ENCODE measurements at places on chromosomes 7 and 10.

GRCh38 chr10:123721441-123722049, 55.4 kb downstream of the GPR26 start:
- DNase-seq, result no peak

- DNase-seq, result no peak
These were observed 23.4 kb downstream of the IRF5 start for GRCh38 chr7:128961030-128961659.

GRCh38 chr10:109239371-109239770, 683.9 kb downstream of the XPNPEP1 start:
- DNase-seq, result no peak

GRCh38 chr10:128083191-128083895, 42.9 kb downstream of the MKI67 start:
- no peak for DNase-seq

DNA sequence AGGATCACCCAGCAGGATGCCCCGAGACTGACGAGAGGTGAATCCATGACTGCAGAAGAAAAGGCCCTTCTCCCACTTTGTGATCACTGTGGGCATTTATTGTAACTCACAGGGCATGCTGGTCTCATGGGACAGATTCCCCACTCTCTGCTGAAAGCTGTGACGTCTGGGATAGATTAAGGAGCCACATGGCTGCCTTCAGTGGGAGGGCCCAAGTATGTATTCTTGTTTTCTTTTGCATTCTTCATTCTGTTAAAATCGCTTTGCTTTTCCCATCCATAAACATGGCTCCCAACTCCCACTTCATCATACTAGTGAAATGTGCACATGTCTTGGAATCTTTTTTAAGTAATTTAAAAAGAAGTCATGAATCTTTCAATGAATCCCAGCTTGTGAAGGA, 67.2 kb downstream of the FAM107B start:
- no peak for DNase-seq

GRCh38 chr7:125316466-125316865, 386.8 kb upstream of the POT1 start:
- DNase-seq, result peak; percentile 11

DNA sequence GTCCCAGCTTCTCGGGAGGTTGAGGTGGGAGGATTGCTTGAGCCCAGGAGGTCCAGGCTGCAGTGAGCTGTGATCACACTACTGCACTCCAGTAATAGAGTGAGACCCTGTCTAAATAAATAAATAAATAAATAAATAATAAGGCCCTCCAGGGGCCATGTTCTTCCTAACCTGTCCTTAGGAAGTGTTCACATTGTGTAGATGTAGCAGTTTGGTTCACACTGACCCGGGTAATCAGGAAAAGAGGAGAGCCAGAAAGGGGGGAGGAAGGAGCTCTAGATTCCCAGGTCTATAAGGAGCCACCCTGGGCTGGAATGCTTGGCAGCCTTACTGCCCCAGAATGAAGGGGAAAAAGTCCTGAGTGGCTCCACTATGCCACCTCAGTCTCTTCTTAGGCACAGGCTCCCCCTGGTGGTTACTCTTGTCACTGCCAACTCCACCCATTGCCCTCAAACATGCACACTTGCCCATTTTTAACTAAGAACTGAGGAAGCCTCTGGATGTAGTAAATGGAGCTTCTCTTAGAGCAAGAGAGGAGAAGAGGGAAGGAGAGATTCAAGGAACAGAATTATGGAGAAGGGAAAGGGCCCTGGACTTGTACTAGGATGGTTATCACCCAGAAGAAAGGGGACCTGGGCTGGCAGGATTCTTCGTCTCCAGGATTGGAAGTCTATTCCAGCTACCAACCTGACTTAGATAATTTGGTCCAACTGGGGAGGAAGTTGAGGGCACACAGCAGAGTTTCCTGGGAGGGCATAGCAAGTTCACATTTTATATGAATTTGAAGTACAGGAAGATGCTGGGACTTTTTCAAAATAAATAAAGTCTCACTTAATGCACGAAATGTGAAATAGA, 7.8 kb downstream of the HPS6 start:
- DNase-seq, result peak; percentile 60

DNA sequence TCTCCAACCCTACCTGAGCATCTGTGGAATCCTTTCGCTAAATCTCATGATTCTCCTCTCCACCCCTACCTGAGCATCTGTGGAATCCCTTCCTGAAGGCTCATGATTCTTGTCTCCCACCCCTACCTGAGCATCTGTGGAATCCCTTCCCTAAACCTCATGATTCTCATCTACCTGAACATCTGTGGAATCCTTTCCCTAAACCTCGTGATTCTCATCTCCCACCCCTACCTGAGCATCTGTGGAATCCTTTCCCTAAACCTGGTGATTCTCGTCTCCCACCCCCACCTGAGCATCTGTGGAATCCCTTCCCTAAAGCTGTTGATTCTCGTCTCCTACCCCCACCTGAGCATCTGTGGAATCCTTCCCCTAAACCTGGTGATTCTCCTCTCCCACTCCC, 342.0 kb downstream of the SDK1 start:
- no peak for DNase-seq

DNA sequence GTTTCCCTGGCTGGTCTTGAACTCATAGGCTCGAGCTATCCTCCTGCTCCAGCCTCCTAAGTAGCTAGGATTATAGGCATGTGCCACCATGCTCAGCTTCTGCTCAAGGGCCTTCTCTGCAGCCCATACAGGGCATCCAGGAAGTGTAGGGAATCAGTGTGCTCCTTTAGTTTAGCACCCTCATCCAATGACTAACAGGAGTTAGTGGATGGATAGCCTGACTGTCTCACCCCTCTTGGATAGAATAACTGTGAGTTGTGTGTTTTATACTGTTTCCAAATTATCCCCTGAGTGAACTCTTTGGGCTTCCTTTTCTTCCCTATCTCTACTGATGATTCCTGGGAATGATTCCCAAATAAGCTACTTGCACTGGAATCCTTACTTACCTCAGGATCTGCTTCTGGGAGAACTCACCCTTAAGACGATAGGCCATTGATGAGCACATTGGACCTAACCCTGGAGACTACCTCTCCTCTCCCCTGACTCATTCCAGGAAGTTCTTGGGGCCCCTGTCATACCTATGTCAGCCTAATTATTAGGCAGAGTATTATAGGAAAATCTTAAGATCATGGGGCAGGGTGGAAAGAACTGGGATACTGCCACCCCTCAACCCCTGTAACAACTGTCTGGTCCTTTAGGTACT, 18.5 kb downstream of the STRIP2 start:
- DNase-seq, result no peak

GRCh38 chr7:24715661-24716479, 41.4 kb downstream of the GSDME start:
- DNase-seq, result no peak

- no peak for DNase-seq
These were observed 86.8 kb downstream of the CD36 start for GRCh38 chr7:80725181-80725611.

GRCh38 chr7:68929781-68930261, 668.5 kb upstream of the AUTS2 start:
- DNase-seq, result no peak

DNA sequence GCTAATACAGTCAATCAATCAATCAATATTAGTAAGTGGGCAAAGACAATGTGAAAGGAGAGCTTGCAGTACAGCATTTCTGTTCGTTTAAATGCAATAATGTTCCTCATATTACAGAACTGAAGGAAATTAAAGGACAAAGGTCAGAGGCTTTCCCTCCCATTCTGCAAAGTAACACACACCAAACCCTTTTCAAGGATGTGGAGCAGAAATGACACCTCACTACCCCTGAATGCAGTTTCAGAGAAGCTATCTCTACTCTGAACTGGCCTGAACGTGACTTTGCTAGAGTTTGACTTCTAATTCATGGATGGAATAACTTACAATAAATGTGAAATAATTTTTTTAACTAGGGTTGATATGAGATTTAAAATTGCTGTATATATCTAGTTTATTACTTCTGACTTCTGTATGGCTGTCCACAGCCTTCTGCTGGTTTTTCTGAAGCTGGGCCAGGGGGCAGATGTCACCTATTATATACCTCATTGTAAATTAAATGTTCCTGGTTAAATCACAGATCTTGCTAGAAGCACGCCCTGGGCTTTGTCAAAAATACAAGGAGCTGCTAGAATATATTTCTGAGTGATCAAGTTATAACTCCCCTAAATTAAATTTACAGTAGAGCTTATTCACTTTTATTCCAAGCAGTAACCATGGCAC, 156.9 kb upstream of the C7orf33 start:
- DNase-seq, result no peak

- no peak for DNase-seq
These were observed 137.3 kb downstream of the SEMA3C start for GRCh38 chr7:80781561-80781979.

GRCh38 chr10:31762316-31762715, 166.3 kb downstream of the ARHGAP12 start:
- DNase-seq, result no peak

GRCh38 chr10:53276797-53277196, 504.2 kb upstream of the MBL2 start:
- no peak for DNase-seq

GRCh38 chr7:95245828-95246500, 78.4 kb downstream of the PON1 start:
- DNase-seq, result no peak

DNA sequence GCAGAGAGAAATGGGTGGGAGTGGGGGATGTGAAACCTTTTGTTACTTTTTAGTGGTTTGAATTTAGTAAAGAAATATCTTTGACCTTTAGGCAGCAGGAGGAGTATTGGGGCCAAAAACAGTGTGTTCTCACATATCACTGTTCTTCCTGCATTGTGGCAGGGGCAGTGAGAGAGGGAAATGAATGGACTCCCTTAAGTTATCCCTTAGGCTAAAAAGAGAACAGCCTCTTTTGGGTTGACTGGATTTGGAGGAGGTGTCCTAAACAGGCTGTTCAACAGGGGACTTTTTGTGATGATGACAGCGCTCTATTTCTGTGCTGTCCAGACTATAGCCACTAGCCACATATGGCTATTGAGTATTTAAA, 22.3 kb downstream of the ZNF775 start:
- DNase-seq, result no peak

GRCh38 chr7:815284-816216, 16.7 kb upstream of the SUN1 start:
- DNase-seq, result no peak

DNA sequence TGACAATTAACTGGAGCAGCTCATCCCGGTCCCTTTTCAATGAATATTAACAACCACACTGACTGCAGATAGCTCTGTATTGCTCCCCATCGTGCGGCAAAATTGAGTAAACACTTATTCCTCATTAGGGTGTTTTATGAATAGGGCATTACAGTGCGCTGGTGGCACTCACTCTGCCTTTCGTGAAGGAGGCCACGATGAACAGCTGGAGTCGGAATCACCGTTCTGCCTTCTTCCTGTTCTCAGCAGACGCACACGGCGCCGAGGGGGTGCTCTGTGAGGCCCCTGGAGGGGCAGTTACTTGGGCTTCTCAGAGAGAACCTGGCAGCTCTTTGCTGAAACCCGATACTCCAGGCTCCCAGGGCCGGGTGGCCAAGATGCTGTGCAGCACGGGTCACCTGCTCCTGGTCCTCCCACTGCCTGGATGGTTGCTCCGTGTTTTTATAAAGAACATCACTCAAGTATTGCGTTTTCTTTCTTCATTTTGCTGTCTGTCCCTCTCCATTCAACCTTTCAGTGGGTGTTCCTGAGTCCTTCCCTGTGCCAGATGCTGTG, 241.9 kb downstream of the GLRX3 start:
- DNase-seq, result peak; percentile 29

- no peak for DNase-seq
These were observed 22.8 kb downstream of the WDFY4 start for GRCh38 chr10:48707472-48707871.

All from renal cortex interstitium (tissue), 15 donors.